Posterior vena cava (tissue), 2 donors: ENCODE measurements at places on chromosomes 2 and 18. TPM values are rescaled to one million over a fixed set of nuclear protein-coding genes. Genes with fewer than 3 reads are reported as not detected.
A peak's percentile ranks its signal among the peaks of the same experiment; 100 is the strongest.

The DCAF17 gene
- total RNA-seq, result 19.2 TPM

- peak; percentile 65 for DNase-seq
These were observed 148.0 kb downstream of the ASB1 start for GRCh38 chr2:238574490-238575271.

DNA sequence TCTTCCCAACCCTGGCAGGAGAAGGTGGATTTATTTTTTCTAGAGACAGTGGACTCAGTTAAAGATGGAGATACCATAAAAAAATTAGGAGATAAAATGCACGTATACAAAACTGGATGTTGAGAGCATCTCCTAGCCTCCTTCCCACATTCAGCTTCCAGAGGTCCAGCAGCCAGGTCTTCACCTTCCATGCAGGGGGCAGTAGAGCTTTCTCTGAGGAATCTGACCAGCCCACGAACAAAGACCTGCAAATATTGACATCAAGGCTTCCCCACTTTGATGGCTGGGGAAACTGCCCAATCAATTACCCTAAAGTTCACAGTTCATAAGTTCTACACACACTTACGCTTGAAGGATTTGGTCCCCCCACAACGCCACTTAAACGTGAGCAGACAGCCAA, 24.5 kb downstream of the AQP4 start:
- no peak for DNase-seq

The PGAP1 gene
- total RNA-seq, result 14.4 TPM

GRCh38 chr18:45166836-45167551, 448.3 kb upstream of the SLC14A2 start:
- no peak for DNase-seq

DNA sequence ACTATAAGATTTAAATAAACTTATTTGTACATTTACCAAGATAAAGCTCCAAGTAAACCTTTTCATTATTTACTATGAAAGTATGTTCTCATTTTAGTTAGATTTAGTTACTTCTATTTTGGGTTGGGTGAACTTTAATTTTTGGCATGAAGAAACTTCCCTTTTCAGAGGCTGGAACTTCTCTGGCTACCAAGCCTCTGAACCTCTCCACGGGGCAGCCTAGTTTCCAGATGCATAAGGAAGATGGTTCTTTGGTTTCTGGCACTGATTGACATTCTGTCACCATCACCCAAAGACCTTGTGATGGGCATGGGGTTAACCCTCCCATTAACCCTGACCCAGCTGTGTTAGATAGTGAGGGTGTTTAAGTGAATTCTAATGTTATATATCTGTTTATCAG, 17.1 kb downstream of the PSD4 start:
- DNase-seq, result no peak
